Muscle of leg (tissue), 16 donors: ENCODE measurements at places on chromosomes 6 and 20. TPM values are rescaled to one million over a fixed set of nuclear protein-coding genes. Genes with fewer than 3 reads are reported as not detected.
A peak's percentile ranks its signal among the peaks of the same experiment; 100 is the strongest.

DNA sequence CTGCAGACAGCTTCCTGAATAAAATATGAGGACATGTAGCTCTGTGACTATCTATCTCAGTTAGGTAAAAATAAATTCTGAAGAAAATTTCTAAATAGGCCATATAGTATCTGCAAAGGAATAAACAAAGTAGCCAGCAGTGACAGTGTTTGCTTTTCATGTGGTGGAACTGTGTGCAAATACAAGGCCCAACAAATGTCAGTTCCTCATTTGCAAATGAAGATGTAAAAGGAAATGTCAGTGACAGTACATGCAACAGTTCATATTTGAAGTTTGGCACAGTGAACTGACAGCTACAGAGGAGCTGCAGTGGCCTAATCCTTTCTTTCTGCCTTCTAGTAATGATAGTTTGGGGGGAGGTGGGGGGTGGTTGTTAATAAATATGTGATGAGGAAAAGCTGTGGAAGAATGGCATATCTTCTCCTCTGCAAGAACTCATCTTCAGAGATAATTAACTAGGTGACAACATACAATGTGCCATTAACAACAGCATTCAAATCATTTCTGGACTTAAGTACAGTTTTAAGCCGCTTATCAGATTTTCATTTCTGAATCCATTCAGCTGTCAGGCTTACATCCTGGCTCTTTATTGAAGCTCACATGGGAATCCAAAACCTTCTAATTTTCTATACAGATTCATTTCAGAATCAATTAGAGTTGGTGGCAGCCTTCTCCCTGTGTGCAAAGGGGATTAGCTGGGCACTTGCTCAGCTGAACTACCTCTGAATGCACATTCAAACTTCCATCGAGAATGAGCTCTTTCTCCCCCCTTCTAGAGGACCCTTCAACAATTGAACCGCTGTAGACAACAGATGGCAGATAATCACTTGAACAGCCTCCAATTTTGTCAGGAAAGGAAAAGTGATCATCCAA lies 1059.0 kb upstream of the EPHA7 start:
- no peak for DNase-seq

- DNase-seq, result no peak
Observed at GRCh38 chr20:49179368-49180277, 8.5 kb downstream of the STAU1 start.

Gene KCNQ5
- 0.44 TPM for total RNA-seq

DNA sequence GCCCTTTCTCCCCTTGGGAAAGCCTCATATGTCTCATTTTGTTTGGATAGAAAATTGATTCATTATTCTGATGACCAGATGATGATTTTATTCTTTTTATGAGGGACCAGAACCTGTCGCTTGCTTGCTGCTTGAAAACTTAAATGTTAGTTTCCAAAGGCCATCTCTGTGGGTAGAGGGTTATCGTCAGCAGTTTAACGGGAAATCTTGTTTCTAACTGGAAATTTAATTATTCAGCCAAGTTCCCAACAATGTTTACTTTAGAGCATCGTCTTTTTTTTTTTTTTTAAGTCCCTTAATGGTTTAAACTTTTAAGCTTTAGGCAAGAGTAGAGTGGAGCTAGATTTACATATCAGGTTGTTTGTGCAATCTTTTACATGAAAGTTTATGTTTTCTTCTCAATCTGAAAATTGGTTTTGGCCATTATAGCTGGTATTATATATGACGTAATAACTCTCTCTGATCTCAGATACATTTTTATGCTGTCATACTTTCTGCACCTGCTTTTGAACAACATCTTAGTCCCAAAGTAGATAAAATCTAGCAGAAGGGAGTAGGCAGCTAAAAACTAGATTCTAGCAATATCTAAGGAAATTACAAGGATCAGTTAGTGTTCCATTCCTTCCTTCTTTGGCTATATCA lies 93.9 kb downstream of the FOXO3 start:
- peak; percentile 54 for DNase-seq

GRCh38 chr20:61772828-61773631 lies 292.7 kb downstream of the TAF4 start:
- DNase-seq, result no peak

Gene C20orf202
- 0.35 TPM for total RNA-seq

GRCh38 chr6:49052901-49053300 lies 410.2 kb downstream of the MMUT start:
- no peak for DNase-seq

GRCh38 chr20:37758332-37758731 lies 64.5 kb downstream of the CTNNBL1 start:
- no peak for DNase-seq

Gene ULBP1
- total RNA-seq, result 0.13 TPM

Gene ADGB
- total RNA-seq, result 0.04 TPM

Gene MLN
- total RNA-seq, result not detected

DNA sequence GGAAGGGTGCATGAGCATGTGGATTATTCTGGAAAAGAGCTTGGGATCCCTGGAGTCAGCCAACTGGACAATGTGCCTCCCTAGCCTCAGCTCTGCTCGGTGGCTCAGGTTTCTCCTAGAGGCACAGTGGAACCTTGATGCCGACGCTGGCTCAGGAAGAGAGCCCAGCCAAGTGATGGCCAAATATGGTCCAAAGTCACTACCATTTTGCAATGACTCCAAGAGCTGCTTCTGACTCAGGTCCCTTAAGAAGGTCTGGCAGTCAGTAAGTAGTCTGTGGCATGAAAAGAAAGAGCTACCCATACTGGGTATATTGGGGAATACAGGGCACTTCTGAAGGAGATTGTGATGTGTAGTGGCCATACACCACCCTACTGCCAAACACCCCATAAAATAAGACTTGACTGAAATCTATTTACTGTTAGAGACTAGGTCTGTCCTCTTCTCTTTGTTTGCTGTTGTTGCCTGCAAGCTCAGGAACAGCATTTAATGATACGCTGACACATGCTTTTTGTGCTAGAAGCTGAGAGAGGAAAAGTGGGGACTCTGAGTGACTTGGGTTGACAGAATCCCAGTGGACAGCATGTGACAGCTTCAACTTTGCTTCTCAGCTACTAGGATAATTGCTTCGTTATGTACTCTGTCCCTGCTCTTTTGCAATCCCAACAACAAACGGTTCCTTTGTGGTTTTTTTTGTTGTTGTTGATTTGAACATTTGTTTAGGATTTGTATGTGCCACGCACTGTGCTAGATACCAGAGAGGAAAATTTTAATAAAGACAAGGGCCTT lies 30.3 kb upstream of the OGFRL1 start:
- DNase-seq, result peak; percentile 45

DNA sequence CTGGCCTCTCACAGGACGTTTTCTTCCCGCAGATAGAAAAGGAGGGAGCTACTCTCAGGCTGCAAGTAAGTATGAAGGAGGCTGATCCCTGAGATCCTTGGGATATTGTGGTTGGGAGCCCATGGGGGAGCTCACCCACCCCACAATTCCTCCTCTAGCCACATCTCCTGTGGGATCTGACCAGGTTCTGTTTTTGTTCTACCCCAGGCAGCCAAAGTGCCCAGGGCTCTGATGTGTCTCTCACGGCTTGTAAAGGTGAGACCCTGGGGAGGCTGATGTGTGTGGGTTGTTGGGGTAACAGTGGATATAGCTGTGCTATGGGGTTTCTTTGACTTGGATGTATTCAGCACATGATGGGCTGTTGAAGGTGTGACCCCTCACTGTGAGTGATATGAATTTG lies 52.0 kb upstream of the POLR1H start:
- DNase-seq, result no peak

- DNase-seq, result peak; percentile 25
Observed at GRCh38 chr6:22821664-22822320, 252.4 kb downstream of the HDGFL1 start.

DNA sequence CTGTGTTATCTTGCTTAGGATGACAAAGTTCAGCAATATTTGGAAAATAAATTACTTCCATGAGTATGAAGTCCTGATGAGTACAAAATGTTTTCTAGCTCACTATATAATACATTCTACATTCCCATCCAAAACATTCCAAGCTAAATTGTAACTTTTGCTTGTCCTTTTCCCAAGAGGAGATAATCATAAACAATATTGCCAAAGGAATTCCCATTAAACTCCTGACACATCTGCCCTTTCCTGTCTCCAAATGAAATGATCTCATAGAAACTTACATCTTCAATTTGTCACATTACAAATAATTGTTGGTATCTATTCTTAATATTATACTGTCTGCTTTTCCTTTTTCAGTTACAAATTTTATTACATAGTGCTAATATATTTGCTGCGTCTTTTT lies 20.4 kb upstream of the SENP6 start:
- DNase-seq, result no peak

- DNase-seq, result peak; percentile 35
Observed at GRCh38 chr6:43870660-43871061, 100.7 kb downstream of the VEGFA start.
